ENCODE measurements at places on chromosomes 16 and 17. TPM values are rescaled to one million over a fixed set of nuclear protein-coding genes. Genes with fewer than 3 reads are reported as not detected.

GRAPL gene
- total RNA-seq, result not detected

CACNG3 gene
- total RNA-seq, result not detected

SLC35G6 gene
- total RNA-seq, result not detected

USP6 gene
- total RNA-seq, result not detected

TBC1D3G gene
- not detected for total RNA-seq

All from subcutaneous preadipocyte (primary cell).